Breast epithelium (tissue), 4 donors: ENCODE measurements at places on chromosomes 7 and 10. TPM values are rescaled to one million over a fixed set of nuclear protein-coding genes. Genes with fewer than 3 reads are reported as not detected.

DNA sequence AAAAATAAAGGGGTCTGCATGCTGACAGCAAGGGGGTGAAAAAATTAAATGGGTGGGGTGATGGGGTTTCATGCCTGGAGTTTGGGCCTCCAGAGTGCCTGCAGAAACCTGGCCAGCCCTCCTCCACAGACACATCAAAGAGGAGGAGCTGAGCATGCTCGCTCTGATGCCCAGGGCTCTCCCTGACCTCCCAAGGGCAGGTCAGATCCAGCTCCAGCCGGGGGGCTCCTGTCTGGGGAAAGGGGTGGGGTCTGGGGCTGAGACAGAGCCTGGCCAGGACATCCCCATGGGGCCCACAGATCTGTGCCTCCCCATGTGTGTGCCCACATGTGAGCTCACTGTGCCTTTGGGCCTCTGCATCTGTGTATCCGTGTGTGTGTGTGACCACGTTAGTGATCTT lies 915 bp upstream of the CALHM1 start:
- no peaks in the 10 kb centered on the region for H3K36me3 ChIP-seq
- H3K27me3 ChIP-seq: no peaks in the 10 kb centered on the region
- H3K4me1 ChIP-seq: no peaks in the 10 kb centered on the region
- no peak overlapping the region for H3K4me3 ChIP-seq
- H3K27ac ChIP-seq: no peak overlapping the region

DNA sequence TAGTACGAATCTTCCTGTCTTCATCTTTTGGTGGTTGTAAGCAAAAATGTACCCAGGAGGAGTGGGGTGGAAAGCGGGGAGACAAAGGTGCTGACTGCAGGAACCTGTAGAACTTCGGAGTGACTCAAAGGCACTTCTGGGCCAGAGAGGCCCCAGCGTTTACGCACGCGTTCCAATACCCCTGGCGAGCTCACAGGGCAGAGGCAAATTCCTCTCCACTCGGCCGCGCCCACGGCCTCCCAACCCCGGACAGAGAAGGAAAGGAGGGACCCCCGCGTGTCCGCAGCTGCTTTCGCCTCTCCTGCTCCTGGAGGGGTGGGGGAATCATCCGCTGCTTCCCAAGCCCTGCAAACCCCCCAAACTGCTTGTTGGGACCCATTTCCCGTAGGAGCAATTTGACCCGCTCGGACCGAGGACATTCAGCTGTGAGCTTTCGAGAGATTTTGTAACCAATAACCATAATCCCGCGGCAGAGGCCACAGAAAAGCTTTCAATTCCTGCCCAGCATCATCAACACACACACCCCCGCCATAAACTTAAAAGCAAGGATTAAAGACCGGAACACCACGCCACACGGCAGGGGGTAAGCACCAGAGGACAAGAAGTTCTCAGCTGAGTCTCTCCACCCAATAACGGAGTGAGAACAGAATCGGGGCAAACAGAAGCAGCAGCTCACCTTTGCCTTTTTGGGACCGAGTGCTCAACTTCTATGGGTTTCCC lies 2.3 kb downstream of the IGF2BP3 start:
- no peaks in the 10 kb centered on the region for H3K36me3 ChIP-seq
- peak overlapping the region; percentile 64 for H3K4me3 ChIP-seq
- peaks cover 18% of the 10 kb centered on the region for H3K27me3 ChIP-seq
- no peak for DNase-seq
- no peak overlapping the region for H3K27ac ChIP-seq
- H3K4me1 ChIP-seq: peaks cover 13% of the 10 kb centered on the region

DNA sequence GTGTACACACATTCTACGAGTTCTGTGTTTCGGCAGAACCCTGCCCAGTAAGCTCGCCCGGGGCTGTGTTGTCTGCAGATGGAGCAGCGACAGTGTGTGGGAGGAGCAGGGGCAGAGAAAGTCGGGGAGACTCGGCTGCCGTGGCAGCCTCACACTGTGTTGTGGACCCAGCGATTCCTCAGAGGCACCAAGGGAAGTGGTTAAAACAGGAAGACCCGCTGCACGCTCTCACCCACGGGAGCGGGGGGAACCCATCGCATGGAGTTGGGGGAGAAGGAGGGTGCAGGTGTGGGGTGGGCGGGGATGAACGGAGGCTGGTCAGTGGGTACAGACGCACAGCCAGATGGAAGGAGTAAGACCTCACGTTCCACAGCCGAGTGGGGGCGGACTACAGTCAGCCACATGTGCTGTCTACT lies 250.2 kb downstream of the ELFN1 start:
- H3K27ac ChIP-seq: no peak overlapping the region
- DNase-seq: no peak
- H3K36me3 ChIP-seq: no peaks in the 10 kb centered on the region
- no peaks in the 10 kb centered on the region for H3K27me3 ChIP-seq
- H3K4me1 ChIP-seq: no peaks in the 10 kb centered on the region

DNA sequence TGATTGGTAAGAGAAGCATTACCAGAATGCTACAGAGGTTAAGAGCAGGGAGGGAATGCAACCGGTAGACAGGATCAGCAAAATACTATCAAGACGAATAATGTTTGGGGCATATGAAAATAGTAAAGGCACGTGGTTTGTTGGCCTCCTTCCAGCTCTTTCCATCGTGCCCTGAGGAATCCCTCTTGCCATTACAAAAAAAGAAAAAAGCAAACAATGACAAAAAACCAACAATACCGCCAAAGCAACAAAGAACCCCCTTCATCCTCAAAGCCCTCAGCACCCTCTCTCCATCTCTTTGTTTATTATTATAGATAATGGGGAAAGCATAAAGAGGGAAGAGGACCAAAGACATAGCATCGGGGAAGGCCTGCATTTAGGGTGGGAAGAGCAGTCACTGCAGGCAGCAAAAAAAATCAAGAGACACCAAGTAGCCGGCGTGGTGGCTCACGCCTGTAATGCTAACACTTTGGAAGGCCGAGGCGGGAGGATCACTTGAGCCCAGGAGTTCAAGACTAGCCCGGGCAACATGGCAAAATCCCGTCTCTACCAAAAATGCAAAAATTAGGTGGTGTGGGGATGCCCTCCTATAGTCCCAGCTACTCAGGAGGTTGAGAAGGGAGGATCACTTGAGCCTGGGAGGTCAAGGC lies 78.0 kb downstream of the HIP1 start:
- H3K36me3 ChIP-seq: no peaks in the 10 kb centered on the region
- no peak overlapping the region for H3K27ac ChIP-seq
- H3K4me1 ChIP-seq: no peaks in the 10 kb centered on the region
- no peak overlapping the region for H3K4me3 ChIP-seq
- no peak for DNase-seq

BMPER gene
- total RNA-seq: 2.0 TPM

DNA sequence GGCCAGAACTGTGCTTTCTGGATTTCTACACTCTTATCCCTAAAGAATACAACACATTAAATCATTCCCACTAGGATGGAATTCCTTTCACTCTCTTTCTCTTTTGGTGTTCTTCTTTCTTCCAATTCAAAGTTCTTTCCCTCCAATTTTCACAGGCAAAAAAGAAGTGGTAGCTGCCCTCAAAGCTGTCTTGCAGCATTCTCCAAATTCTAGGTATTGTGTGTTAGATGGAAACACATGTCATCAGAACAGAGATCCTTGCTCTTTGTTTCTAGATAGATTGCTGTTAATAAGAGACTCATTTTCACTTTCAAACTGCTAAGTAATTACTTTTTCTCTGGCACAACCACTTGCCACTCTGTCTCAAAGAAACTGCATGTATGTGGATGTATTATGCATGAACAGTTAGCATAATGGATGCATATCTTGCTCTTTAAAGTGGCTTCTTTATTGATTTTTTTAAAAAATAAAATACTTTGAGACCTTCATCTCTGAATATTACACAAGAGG lies 31.0 kb downstream of the SHTN1 start:
- H3K36me3 ChIP-seq: no peaks in the 10 kb centered on the region
- DNase-seq: no peak
- H3K27me3 ChIP-seq: no peaks in the 10 kb centered on the region
- H3K27ac ChIP-seq: no peak overlapping the region
- no peak overlapping the region for H3K4me3 ChIP-seq
- H3K4me1 ChIP-seq: no peaks in the 10 kb centered on the region

DNA sequence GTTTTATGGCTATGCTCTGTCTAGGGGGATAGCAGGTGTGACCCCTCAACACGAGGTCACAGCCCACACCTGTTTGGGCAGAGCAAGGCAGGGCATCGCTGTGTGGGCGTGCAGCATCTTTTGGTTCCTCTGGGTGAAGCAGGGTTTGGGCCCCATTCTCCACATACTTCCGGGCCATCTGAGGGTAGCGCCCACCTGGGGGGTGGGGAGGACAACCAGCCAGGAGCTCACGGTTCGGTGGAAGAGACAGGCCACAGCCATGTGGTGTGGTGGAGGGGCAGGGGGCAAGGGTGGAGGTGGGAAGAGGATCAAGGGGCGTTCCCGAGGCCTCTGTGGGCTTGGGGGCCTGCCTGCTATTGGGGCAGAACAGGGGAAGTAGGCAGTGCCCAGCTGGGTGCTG lies 2.4 kb downstream of the SH2B2 start:
- no peak overlapping the region for H3K27ac ChIP-seq
- no peak overlapping the region for H3K4me3 ChIP-seq
- H3K4me1 ChIP-seq: peaks cover 4% of the 10 kb centered on the region
- no peaks in the 10 kb centered on the region for H3K27me3 ChIP-seq

- no peak for DNase-seq
- no peak overlapping the region for H3K27ac ChIP-seq
- no peaks in the 10 kb centered on the region for H3K27me3 ChIP-seq
Measured at GRCh38 chr7:81233208-81233940, 314.5 kb upstream of the SEMA3C start.

DNA sequence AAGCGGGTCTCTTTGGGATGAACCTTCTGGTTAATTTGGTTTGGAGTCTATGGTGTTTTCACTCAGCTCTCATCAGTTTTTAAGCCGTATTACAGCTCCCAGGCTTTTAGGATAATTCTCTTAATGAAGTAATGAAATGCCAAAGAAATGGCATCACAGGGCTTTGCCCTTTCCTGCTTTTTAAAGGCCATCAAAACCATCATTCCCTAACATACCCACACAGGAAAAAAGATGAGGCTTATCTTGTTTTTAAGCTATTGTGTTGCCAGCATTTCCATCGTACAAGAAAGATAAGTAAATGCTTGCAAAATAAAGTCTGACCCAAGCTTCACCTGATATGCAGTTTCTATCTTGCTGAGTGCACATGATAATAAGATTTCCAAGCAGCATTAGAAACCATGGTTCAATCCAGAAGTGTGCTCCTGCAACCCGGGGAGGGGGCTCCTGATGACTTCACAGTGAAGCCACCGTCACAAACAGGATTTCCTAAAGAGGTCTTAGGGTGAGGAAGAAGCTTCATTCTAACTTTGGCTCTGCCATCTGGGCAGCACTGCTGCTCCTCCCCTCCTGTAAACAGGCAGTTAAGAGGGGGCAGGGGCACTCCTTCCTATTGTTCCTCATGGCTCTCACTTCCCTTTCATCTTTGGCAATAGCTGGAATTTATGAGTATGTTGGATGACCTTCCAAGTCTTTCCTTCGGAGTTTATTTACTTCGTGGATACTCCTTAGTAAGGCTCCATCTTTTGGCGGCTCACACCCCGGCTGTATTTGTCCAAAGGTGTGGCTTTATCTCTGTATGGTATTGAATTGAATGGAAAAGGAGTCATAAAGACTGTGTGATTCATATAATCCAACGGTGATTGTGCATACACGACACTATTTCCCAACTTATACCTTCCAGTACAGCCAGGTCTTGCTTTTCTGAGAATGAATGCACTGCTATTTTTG lies 55.2 kb upstream of the FAM133B start:
- DNase-seq: no peak
- no peaks in the 10 kb centered on the region for H3K27me3 ChIP-seq
- no peak overlapping the region for H3K27ac ChIP-seq
- no peak overlapping the region for H3K4me3 ChIP-seq
- no peaks in the 10 kb centered on the region for H3K4me1 ChIP-seq

DNA sequence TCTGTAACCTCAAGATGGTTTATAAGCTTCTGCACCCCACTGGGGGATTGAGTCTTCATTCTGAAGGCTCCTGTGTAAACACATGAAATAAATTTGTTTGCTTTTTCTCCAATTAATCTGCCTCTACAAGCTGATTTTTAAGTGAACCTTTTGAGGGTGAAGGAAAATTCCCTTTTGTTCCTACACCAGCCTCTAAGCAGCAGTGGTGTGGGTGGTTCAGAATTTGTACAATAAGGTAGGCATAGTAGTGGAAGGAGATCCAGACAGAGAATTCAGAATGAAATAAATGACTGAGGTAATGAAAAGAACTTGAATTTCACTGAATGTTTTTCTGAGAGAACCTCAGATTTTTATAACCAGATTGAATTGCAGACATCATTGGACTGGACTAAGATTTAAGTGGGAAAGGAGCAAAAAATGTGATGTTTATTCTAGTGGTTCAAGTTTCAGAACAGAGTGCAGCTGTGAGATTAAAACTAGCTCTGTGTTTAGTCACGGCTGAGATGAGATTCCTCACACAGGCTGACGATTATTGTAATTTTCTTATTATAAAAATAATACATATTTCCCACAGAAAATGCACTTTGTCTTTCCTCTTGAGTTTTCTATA lies 1162.2 kb downstream of the TYW1 start:
- DNase-seq: no peak
- no peak overlapping the region for H3K4me3 ChIP-seq
- H3K36me3 ChIP-seq: no peaks in the 10 kb centered on the region
- H3K4me1 ChIP-seq: no peaks in the 10 kb centered on the region
